T-cell (primary cell): ENCODE measurements at places on chromosomes 12 and 14.

GRCh38 chr14:54749180-54749579, 153.4 kb downstream of the GCH1 start:
- no peak for DNase-seq

DNA sequence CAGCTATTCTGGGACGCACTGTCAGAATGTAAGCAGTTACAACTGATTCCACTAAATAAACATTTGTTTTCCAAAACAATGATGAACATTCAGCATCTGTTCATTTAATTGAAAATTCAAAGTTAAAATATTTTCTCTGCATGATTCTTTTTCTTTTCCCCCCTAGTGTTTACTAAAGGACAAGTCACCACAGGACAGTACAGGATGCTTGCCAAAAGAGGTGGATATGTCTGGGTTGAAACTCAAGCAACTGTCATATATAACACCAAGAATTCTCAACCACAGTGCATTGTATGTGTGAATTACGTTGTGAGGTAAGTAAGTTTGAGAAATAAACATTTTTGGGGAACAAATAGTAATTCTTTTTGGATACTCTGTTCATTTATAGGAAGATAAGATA, 28.2 kb upstream of the SNAPC1 start:
- no peak for DNase-seq

DNA sequence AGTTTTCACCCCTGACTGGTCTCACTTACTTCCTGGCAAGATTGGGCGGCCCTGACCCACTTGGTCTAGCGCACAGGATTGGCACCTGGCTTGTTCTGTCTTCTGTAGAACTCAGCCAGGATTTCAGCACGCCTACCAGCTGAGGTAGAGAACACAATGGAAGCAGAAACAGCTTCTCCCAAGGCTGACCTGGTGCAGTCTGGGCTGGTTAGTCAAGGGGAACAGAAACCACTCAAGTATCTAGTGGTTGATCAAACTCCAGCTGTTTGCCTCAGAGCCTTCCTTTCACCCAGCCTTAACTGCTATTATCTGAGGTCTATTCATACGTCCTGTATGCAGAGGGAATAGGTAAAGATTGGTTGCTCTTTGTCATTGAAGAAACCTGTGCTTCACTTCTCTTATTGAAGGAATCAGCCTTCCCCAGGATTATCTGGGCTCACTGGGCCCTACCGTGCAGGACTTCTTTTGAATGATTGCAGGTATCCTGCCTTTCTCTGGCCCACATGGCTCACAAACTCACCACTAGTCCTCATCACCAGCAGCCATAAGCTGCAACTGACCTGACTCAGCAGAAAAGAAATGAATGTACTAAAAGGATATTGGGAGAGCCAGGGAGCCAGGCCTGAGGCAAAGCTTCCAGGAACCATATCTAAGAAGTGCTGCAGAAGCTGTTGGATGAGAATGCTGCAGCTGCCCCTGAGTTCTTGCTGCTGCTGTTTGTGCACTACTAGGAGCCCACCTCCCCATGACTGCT, 2.5 kb upstream of the PLEKHD1 start:
- DNase-seq: no peak

DNA sequence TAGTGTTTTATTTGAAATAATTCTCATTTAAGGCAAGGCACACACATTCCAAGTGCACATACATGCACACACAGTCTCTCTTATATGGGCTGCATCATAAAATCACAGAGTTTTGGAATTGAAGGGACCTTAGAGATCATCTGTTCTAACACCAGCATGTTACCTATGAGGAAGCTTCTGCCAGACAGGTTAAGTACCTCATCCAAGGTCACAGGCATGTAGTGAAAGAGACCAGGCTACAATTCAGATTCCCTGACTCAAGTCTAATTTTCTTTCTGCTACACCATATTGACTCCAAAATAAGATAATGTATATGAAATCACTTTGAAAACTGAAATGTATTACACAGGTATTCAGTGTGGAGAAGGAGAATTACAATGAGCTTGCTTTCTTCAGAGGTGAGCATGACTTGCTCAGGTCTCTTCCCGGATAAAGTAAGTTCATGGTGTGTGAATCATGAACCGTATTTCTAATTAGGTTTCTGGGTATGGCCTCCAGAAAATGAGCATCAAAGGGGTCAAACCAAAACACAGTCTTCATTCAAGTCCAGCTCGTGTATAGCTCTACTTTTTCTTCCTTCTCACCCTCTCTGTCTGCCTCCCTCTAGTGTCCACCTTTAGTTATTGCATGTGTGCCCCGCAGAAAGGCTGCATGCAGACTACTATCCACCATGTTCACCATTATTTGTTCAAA, 411.9 kb downstream of the FUT8 start:
- peak; percentile 12 for DNase-seq

GRCh38 chr12:42507565-42507964, 82.0 kb downstream of the PRICKLE1 start:
- no peak for DNase-seq

- DNase-seq: peak; percentile 62
Measured at GRCh38 chr12:6688543-6688998, 604 bp downstream of the ZNF384 start.

DNA sequence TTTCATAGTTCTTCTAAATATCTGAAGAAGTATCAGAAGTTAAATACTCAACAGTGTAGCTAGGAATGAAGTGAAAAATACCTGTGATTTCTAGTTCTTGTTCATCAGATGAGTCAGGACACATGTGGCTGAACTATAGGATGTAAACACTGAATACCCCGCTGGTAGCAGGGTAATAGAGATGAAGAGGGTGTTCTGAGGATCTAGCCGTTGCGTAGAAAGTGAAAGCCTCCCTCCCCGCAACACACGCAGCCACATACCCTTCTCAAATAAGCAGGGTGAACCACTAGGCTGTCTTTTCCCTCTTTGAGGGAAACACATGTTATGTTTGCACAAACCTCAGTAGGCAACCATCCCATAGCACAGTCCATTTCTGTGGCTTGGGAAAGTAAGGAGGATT, 16.4 kb upstream of the RNASE12 start:
- DNase-seq: no peak

DNA sequence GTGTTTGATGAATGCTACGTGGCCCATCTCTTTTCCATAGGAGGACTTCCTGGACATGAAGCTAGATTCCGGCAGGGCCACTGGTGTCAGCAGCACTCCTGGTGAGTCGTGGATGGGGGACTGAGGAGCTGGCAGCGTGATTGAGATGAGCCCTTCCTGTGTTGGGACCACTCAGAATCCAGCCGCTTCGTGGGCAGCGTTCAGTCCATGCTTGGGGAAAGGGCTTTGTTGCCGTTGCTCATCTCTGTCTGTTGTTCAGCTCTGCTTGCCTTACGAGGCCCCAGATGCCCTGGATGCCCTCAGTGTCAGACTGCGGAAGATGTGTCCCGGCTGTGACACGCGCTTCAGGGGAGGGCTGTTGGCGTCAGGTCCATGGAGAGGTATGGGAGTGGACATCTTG, 127.1 kb upstream of the RTL1 start:
- DNase-seq: no peak

DNA sequence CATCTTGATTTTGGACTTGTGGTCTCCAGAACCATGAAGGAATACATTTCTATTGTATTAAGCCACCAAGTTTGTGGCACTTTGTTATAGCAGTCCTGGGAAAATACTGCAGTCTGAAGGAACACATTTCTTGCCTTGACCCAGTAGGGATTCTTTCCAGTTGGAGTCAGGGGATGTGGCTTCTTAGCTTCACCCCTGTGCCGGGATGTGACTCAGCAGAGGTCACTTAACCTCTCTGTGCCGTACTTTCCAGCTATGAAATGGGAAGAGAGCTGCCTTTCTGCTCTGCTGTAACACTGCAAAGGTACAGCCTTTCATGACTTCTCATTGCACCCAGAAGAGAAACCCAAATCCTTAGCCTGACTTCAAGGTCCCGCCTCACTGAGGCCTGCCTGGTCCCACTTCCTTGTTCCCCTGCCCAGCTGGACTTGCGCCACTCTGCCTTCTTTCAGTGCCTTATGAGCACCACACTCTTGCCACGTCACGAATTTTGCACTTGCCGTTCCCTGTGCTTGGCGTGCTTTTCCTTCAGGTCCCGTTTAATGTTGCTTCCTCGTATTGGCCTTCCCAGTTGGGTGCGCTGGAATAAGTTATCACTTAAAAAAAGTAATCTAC, 24.2 kb downstream of the CHST11 start:
- DNase-seq: no peak

- no peak for DNase-seq
Measured at GRCh38 chr14:103594265-103594664, 31.5 kb downstream of the COA8 start.

DNA sequence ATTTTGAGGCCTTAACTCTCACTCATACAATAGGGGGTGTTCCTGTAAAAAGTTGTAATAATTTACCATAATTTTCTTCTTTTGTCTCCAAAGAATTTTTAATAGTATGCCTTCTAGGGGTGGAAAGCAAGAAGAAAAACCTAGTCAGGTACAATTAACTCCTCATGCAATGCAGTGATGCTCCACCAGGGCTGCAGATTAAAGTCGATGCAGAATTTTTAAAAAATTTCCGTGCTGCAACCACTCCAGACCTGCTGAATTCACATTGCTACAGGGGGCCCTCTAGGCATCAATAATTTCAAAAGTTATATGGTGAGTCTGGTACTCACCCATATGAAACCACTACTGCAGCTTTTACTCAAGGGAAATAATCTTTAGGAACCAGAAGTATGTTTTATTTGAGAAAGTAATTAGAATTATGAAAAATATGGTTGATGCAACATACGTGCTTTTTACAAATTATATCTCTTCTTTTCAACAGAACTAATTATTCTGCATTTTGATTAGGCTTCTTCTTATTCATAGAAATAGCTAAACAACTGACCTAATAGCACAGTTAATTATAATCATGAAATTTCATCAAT, 353.2 kb downstream of the BCAT1 start:
- no peak for DNase-seq
